Motor neuron (in vitro differentiated cells): ENCODE measurements at places on chromosomes 7 and 10. TPM values are rescaled to one million over a fixed set of nuclear protein-coding genes. Genes with fewer than 3 reads are reported as not detected.

DNA sequence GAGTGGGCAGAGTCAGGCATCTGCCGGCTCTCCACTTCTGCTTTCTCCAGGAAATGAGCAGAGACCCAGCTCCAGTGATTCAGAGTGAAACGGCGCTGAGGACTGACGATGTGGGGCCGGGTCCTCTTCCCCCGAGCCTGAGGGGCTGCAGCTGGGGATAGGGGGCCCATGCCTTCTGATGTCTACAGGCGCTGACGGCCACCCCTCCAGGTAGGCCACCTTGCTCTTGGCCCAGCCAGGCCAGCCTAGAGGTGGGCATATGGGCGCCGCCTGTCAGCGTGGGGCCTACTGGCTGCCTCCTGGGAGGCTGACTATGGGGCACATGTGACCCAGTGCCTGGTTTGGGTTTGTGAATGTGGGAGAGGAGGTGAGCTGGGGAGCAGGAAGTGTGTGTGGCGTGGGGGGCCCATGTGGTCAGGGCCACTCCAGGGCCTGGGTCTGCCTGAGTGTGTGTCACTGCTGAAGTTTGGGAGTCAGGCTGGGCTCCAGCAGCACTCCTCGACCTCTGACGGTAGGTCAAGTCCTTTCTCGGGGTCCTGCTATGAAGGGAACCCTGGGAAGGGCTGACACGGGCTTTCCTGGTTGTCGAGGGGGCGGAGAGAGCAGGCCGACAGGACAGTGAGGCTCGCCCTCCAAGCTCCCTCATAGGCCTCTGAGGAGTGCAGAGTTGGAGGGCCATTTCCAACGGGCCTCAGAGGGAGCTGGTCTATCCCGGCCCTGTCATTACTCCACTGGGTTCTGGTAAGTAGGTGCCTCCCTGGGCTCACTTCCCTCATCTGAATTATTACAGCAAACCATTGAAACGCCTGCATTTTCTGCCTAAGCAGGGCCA, at the start of gene WDFY4:
WDFY4 (plus strand) TSS at position 82 of the 832 bp plus-strand sequence. CDS start 24,860 bp downstream, outside the sequence.
- ATAC-seq = no peak

NPSR1 gene
- total RNA-seq = 3.1 and 6.1 TPM in 2 replicates

- peak; percentile 54 for ATAC-seq
Observed at GRCh38 chr7:115356999-115357702, 435.3 kb downstream of the MDFIC start.

- ATAC-seq = no peak
Observed at GRCh38 chr7:36245684-36246299, 92.7 kb downstream of the EEPD1 start.

DNA sequence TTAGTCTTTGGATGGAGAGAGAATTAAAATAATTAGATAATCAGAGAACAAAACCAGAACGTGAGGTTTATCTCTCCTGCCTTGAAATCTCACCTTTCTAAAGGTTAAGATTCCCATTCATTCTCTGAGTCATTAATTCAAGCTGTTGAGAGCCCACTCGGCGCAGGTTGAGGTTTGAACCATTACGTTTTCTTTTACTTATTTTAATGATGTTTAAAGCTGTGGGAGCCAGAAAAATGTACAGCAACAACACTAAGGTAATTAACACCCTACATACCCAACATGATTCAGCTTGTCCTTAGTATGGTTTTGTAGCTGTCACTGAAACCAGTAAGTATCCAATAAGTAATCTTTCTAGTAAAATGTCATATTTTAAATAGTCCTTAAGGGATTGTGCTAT, 153.0 kb upstream of the ANK3 start:
- ATAC-seq = no peak

- no peak for ATAC-seq
Observed at GRCh38 chr10:131980761-131981428, 828 bp downstream of the BNIP3 start.

CPA1 gene
- total RNA-seq = 0.21 and 1.7 TPM in 2 replicates

ETV1 gene
- total RNA-seq = 16.0 and 17.5 TPM in 2 replicates

DNA sequence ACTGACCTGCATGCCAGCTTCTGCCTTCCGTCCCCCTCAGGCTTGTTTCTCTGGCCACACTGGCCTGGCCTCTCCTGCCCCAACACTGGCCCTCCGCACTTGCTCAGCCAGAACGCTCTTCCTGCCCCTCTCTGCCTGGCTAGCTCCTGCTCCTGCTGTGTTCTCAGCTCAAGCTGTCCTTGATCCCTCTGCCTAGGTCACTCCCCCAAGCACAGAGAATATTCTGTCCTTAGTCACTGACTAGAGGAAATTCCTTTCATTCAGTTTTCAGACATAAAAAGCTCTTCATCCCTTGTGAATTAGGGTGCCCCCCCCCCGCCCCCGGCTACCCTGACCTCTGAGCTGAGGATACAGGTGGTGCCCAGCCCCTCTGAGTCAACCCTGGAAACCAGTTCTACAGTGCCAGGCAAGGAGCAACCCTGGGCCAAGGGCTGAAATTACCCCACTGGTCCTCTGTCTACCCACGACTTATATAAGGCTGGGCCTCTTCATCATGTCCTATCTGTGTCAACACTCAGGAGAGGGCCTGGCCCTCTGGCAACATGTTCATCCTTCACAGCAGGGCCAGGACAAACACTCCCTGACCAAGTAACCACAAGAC, 6.6 kb upstream of the SGPL1 start:
- ATAC-seq = no peak

DNA sequence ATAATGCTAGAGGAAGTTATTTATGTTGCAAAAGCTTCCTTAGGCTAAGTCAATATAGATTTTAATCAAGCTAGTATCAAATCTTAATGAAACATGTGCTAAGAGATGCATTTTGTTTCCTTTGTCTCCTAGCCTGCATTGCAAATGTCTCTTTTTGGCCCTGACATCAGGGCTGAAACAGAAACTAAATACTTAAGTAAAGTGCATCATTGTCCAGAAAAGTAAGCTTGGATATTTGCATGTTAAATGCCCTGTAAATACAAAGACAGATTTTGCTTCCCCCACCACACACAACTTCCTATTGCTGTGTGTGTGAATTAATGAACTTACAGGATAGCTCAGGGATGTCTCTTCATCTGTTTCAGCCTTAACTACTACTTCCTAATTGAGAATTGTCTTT, 10.0 kb upstream of the STAMBPL1 start:
- peak; percentile 98 for ATAC-seq

STAG3 gene
- total RNA-seq = 15.5 and 18.0 TPM in 2 replicates

GRCh38 chr10:132536241-132536876, 1.2 kb upstream of the INPP5A start:
- ATAC-seq = no peak

DNA sequence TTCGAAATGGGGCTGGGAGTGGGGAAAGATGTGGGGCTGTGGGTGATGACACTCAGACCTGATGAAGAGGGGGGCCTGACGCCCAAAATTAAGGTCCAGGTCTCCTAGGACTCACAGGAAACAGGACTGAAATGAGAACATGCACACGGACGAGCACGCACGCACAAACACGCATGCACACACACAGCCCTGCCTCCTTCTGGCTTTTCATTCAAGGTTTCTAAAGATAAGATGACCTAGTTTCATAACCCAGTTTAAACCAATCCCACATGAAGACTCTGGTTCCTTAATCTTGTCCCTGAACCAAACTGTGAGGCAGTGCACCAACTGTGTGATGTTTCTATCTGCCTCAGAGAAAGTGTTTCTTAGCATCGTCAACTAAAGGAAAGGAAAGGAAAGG, 162.0 kb downstream of the DGKI start:
- no peak for ATAC-seq

GRCh38 chr10:111648046-111648445, 535.5 kb downstream of the GPAM start:
- peak; percentile 77 for ATAC-seq

- ATAC-seq = no peak
Observed at GRCh38 chr10:131219584-131219886, 92.0 kb downstream of the TCERG1L start.
